ENCODE measurements at places on chromosomes 7 and 10.

- no peak for DNase-seq
Observed at GRCh38 chr10:3331187-3331586, 158.6 kb upstream of the PITRM1 start.

DNA sequence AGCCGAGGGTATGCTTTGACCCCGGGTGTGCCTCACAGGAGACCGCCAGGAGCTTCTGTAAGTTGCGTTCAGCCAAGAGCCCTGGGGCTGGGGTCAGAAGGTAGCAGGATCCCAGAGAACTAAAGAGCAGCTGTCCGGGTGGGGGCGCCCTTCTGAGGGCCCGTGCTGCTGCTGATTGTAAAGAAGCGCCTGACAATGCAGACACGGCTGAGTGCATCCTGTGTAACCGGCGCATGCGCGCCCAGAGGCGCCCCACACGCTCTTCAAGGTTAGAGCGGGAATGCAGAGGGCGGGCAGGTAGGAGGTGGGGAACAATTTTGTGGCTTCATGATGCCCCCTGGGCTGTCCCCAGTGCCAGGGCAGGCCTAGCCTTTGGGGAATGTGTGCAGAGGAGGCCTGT is 210.2 kb upstream of the CTBP2 start:
- DNase-seq = no peak

- peak; percentile 45 for DNase-seq
Observed at GRCh38 chr7:21944616-21945453, 864 bp downstream of the CDCA7L start.

- no peak for DNase-seq
Observed at GRCh38 chr10:7423521-7423920, 12.7 kb upstream of the SFMBT2 start.

- no peak for DNase-seq
Observed at GRCh38 chr7:131557652-131558385, 1.4 kb upstream of the PODXL start.

- DNase-seq = no peak
Observed at GRCh38 chr7:71236230-71237105, 104.5 kb downstream of the GALNT17 start.

DNA sequence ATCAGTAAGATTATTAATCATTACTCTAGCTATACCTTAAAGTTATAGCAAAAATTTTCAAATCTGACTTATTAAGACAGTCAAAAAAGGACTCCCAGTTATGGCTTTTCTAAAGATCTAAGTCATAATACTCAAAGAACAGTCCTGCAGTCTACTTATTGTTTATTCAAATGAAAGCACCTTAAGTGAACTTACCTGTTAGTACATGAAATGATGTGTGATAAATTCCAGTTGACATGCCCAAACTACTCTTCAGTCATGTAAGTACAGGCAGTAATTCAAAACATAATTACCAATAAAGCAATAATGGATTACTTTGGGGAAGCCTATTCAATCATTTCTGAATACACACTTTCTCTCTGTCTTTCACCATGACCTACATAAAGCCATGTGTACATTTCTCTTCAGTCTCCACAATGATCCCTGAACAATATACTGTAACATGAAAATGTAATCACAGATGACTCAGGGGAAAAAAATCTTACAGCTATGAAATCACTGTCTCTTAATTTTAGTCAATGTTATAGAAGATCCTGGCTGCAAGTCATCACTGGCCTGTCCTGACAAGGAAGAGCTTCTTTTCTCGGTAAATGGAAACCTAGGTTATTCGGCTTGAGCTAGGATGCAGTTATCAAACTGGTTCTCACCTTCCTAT is 420.7 kb upstream of the LRRTM3 start:
- DNase-seq = no peak

- DNase-seq = no peak
Observed at GRCh38 chr7:158255156-158255555, 332.5 kb downstream of the PTPRN2 start.

DNA sequence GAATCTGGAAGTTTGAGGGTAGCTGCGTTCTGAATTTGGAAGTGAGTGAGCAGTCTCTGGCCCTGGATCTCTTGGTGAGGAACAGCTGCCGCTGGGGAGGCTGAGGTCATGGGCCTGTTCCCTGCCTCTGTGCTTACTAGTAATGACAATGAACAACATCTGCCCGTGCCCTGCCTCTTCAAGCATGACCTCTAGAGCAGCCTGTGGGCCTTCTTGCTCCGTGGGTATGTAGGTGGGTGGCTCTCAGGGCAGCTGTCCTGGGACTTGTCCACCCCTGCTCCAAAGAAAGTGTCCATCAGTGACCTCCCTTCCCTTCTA is 186.2 kb downstream of the CXCL12 start:
- DNase-seq = no peak

Measured in NCI-H1930 (cell line).